IPS DF 6.9 (cell line): ENCODE measurements at places on chromosomes 6 and 20.

- no peak for DNase-seq
Observed at GRCh38 chr6:135655055-135655454, 157.5 kb upstream of the AHI1 start.

- DNase-seq = no peak
Observed at GRCh38 chr6:34574647-34575293, 18.6 kb upstream of the SPDEF start.

- no peak for DNase-seq
Observed at GRCh38 chr6:109458774-109459531, 3.4 kb upstream of the MICAL1 start.

- DNase-seq = no peak
Observed at GRCh38 chr20:21614980-21615379, 90.5 kb upstream of the PAX1 start.

DNA sequence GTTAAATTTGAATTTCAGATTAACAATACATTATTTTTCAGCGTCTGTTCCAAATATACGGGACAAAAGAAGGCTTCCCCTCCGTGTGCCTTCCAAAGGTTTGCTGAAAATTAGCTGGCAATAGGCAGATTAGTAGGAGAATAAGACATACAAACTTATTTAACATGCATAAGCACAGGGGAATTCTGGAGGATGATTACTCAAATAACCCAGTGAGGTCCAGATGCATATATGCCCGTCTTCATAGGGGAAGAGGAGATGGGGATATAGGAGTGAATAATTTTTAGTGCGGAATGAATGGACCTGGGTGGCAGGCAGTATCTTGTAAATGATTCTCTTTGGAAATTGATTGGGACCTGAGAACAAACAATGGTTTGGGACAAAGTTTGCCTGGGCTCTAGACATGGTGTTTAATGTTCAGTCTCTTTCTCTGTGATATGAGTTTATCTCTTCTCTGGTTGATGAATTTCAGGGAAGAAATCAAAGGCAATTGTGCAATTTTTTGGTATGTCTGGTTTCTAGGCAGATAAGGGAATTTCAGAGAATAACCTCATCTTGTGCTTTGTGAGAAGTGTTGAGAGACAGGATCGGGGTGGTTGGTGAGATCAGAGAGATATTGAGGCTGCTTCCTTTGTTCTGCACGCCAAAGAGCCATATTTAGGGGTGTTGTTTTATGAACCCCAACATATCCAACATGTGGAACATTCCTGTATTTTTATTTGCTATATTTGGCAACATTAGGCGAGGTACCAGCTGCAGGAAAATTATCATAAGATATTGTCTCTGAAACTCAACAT lies 63.7 kb downstream of the MKKS start:
- no peak for DNase-seq

DNA sequence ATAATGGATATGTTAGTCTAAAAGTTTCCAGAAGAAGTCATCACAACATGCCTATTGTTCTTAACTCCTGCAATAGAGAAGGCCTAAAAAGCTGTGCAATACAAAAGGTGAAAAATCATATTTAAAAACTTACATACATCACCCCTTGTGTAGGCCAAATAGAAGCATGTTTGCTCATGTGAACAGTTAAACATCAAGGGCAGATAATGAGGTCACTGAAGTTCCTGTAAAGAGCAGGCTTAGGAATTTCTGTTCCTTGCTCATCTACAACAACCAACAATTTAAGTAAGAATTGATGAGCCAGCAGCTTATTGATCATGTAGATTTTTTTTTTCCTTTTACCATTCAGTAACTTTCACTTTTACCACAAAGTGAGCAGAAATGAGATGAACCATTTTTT lies 7.5 kb upstream of the NUP153 start:
- no peak for DNase-seq
